ENCODE measurements at places on chromosomes 1 and 21.

DNA sequence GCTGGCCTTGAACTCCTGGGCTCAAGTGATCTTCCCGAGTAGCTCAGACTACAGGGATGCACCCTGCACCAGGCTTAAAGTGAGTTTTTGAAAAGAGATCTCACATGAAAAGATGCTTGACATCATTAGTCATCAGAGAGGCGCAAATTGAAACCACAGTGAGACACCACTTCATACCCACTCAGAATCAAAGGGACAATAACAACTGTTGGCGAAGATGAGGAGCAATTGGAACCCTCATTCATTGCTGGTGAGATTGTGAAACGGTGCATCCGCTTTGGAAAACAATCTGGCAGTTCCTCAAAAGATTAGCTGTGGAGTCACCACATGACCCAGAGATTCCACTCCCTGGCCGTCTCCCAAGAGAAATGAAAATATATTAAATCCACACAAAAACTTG lies 122.3 kb downstream of the PGBD5 start:
- DNase-seq = no peak

DNA sequence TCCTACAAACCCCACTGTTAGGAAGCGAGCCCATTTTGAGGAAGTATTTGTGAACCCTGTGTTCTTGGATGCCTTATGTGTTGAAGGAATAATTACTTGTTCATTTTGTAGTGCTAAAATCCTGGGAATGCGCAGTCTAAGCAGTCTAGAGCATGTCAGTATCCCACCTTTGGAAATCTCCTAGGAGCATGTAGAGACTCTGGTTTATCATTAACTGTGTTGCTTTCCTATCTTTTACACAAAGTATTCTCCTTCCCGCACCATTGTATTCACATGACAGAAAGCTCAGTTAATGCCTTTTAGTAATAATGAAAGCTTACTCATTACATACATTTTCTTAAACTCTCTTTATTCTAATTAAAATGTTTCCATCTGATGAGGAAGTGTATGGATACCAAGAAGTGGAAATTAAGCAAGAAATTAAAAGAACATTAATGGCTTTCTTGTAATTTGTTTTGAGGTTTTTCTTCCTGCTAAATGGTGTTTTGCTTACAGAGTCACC lies 99.4 kb downstream of the CAMTA1 start:
- no peak for DNase-seq

- DNase-seq = no peak
Observed at GRCh38 chr1:8822373-8823294, 5.2 kb upstream of the RERE start.

GRCh38 chr1:176638713-176639526 lies 175.9 kb downstream of the PAPPA2 start:
- no peak for DNase-seq

GRCh38 chr1:66282343-66282852 lies 251.6 kb upstream of the SGIP1 start:
- no peak for DNase-seq

GRCh38 chr1:112618114-112618720 lies 724 bp downstream of the ST7L start:
- DNase-seq = no peak

DNA sequence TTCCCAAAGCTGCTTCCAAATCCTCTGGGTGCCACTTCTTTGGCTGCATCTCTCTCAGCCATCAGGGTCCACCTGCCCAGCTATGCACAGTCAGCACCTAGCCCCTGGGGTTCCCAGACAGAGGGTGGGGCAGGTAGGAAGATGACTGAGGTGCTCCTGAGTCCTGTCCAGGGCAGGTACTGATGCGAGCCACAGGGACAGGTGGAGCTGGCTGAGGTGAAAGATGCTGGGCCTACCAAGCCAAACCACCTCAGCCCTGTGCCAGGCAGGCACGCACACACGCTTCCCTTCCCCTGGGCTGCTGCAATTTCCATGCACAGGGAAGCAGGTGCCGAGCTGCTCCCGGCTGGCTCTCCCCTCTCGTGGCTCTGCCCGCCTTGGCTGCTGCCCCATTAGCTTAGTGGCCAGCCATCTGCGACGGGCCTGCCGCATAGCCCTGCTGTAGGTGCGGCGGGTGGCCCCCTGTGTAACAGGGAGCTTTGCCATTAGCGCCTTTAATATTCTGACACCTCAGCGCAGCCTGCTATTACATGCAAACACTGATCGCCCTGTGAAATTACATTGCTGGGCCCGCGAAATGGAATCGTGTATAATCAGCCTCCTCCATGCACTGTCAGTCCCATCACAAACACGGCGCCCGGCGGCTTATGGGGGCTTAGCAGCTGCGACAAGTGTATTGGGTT lies 38.9 kb downstream of the DMAP1 start:
- DNase-seq = no peak

DNA sequence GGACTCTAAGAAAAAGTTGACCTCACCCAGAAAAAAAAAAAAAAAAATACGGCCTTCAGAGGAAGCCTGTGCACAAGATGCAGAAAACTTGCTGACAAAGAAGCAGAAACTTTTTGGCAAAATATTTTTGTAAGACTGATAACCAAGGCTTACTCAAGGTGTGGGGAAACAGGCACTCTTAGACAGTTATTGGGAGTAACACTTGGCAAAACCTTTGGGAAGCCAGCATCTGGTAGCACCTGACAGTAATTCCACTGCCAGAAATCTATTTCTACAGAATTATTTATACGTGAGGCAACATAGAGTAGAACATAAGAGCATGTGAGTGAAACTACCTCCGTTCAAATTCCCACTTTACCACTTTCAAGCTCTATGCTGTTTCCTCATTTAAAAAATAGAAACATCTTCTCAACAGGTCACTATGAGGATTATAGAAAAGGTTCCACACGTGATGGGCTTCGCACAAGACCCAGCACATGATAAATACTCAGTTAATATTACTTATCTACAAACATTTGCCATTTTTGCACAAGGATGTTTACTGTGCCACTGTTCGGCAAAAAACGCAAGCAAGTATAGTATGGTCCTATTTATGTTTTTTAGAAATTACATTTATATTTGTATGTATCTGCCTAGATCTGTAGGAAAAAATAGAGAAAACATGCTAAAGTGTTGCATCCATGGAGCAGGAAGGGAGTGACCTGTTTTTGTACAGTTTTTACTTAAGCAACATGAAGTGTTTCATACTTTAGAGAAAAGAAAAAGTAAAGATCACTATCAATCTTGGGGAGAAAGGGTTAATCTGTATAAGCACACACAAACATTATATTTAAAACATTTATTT lies 22.2 kb downstream of the MRPL39 start:
- DNase-seq = no peak

DNA sequence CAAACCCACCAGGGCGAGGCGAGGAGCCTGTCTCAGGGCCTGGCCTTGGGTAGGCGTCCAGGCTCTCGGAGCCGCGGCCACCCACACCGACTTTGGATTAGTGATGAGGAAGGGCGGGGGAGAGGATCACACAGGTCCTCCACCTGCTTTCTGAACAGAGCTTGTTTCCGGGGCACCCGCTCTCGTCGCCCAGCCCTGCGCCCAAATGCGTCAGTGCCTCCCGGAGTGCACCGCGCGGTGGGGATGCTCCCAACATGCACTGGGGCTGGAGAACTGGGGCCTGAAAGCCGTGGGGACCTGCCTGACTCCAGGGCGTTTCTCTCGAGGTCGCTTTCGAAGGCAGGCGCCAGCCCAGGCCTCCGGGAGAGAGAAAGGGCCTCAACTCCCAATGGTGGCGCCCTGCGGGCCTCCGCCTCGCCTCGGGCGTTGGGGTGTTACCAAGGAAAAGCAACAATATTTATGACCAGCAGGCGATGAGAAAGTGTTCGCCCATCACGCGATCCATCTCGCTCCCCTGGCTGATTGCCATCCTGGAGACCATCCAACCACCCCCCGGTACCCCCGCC lies 8.9 kb upstream of the LHX8 start:
- no peak for DNase-seq

DNA sequence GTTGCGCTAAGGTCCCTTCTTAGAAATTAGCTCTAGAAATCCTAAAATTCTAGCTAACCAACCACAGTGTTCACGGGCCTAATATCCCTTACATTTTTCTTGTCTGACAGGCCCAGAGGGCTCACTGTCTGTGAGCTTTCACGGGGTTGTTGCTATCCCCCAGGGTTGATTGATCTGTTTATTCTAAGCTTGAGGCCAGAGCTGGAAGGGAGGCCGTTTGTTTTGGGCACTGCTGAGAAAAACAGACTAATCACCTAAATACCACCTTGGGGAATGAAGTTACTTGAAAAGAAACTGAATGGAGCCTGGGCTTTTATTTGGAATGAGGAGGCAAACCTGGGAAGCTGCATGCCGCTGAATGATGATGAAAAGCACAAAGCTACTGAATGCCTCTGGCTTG lies 162.4 kb downstream of the KIF26B start:
- DNase-seq = no peak

DNA sequence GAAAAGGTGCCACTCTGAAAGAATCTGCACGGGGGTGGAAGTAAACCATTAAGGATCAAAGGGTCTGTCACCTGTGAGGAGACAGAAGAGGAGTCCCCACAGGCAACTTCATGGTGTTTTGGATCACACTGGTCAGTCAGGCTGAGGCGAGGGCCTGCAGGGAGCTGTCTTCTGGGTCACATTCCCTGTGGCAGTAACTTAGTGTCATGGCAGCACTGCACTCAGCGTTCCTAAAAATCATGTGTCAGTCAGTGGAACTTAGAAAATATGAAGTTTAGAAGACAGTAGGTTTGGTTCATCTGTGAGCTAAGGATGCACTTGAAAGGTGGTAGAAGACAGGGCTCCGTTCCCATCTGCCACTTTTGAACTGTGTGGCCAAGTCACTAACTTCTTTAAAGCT lies 43.5 kb upstream of the CD101 start:
- no peak for DNase-seq

DNA sequence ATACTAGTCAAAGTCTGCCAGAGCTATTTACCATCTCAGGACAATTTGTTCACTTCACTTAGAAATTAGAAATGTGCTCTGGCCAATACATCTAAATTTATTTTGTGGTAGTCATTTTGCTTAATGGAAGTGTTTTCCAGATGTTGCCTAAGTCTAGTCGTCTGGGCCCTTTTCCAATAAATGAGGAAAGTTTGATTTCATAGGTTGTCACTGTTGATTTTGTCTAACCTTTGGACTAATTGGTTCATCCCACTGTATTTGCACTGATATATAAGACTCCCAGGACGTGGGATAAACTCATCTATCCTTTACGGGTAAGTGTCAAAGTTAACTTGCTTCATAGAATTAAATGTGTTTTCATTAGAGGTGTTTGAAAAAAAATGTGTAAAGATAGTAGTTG lies 79.1 kb downstream of the TPR start:
- DNase-seq = no peak

DNA sequence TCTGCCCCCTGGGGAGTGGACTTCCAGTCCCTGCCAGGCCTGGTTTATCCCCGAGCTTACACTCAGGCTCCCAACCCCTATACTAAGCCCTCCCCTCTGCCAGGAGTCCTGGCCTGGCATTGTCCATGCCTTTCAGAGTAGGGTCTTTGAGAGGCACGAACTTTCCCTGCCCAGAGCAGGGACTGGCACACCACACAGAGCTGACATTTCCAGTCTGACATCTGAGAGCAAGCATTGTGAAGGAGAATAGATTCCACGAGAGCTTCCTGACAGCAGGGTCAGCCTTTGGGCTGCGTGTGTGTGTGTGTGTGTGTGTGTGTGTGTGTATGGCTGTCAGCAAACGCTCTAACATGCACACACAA lies 59.5 kb upstream of the LAPTM5 start:
- no peak for DNase-seq

DNA sequence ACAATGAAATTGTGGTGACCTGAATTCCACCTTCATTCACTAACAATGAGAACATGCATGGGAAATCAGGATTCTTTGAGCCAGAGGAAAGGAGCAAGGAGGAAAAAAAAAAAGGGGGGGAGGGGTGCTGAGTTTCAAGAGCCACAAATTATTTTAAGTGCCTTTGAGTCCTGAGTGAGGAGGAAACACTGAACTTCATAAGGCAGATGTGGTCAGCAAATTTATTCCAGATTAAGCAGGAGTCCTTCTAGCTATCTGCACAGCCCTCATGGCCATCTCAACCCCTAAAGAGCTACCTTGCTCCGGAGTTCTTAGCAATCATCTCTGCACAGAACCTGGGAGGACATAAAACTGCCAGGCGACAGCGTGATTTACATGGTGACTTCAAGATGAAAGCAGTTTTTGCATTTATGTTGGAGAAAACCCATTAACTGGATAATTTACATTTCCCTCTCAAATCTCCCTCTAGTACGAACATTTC lies 21.7 kb downstream of the ASTN1 start:
- DNase-seq = no peak

GRCh38 chr1:208251911-208252835 lies 8.0 kb upstream of the PLXNA2 start:
- no peak for DNase-seq

DNA sequence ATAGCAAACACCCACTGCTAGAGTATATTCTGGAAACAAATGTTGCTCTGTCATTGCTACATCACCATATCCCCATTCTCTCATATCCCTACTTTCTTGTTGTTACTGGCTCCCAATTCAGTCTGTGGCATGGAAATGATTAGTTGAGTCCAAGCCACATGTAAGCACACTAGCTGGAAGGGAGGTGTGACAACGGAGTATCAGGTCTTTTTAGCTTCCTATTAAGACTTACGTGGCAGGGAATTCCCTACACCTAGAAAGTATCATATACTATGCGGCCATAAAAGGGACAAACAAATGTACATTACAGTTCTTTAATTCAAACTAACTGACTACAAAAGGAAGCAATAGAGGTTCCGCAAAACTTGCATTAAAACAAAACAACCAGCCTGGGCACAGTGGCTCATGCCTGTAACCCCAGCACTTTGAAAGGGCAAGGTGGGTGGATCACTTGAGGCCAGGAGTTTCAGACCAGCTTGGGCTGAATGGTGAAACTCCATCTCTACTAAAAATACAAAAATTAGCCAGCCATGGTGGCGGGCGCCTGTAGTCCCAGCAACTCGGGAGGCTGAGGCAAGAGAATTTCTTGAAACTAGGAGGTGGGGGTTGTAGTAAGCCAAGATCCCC lies 48.6 kb downstream of the INTS7 start:
- DNase-seq = no peak

- no peak for DNase-seq
Observed at GRCh38 chr1:156864796-156865195, 4.1 kb downstream of the NTRK1 start.

GRCh38 chr21:43645136-43645891 lies 14.0 kb downstream of the HSF2BP start:
- peak; percentile 60 for DNase-seq

DNA sequence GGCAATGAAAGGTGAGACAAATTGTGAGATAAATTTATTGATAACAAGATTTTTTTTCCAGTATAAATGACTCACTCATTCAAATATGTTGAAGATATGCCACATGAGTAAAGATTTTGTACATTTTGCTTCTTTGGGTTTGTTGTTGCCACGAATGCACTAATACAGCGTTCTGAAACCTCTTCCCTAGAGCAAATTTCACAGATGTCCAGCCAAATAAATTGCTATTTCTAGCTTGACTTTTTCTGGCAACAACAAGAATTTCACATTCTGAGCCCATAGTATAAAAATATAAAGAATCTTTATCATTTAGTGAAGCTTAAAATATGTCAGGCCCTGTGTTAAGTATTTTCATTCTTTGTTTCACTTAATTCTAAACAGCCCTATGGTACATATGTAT lies 114.5 kb upstream of the COL24A1 start:
- DNase-seq = no peak

GRCh38 chr1:172820475-172821158 lies 161.7 kb downstream of the FASLG start:
- no peak for DNase-seq

GRCh38 chr1:183363972-183364371 lies 54.2 kb downstream of the NMNAT2 start:
- no peak for DNase-seq
